ENCODE measurements at places on chromosomes 4 and X.
A peak's percentile ranks its signal among the peaks of the same experiment; 100 is the strongest.

DNA sequence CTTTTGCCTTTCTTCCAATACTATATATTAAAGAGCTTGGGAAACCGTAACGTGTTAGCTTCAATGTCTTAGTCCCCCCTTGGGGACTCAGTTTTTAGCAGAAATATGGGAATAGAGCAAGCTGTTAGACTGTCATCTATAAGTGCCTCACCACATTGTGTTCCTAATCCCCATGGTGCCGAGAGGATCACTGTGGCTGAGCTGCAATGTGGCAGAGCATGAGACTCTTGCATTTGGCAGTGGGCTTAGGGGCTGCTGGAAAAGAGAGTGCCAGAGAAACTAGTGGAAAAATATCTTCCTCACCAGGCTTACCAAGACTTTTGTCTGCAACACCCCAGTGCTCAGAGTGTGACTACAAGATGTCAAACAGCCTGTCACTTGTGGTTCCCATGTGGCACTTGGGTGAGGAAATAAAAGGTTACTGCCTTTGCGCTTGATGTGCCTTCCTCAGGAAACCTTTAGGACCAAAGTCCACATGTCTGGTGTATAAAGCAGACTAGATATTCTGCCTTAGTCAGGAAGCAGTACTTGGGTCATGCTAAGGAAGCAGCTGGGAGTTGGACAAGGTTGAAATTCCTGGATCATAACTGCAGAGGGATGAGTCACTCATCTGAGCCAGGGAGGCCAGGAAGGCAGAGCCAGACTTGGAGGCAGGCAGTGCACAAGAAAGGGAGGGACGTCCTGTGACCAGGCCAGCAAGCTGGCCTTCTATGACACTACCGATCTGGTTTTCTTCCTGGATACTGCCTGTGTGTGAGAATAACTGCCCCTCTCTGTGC, 9.7 kb upstream of the MAGEA4 start:
- no peak for DNase-seq

DNA sequence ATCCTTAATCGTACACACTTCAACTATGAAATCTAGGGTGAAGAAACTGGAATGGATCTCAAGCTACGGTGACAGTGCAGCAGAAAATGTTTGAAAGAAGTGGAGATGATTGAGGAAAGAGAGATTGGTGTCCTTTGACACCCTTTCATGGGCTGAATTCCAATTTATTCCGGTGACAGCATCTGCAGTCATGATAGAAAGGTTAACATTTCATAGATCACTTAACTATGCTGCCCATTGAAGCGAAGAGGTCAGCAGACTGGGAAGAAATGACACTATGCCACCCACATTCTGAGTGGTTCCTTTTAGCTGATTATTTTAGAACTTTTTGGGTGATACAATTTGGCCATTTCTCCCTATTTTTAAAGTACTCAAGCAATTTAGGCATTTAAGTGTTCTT, 82.3 kb downstream of the DNAAF6 start:
- DNase-seq: no peak

GRCh38 chr4:98711526-98711925, 53.1 kb upstream of the TSPAN5 start:
- DNase-seq: no peak

DNA sequence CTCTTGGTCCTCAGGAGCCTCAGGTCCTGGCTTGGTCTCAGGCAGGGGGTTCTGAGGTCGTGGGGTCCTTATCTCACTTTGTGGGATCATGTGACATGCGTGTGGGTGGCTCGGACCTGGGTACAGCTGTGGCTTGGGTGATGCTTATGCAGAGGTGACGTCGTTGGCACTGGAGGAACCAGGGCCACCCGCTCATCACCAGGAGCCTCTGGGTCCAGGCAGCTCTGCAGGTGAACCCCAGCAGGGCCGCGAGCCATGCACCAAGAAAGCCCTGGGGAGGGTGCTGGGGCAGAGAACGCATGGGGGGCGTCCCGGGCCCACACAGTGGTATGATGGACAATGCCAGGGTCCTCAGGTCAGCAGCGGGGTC, 8.7 kb downstream of the ATP5ME start:
- DNase-seq: no peak

- DNase-seq: no peak
Observed at GRCh38 chrX:55220119-55220794, at the start of gene PAGE5. Gene PAGE5, plus strand, starts transcription at chrX:55220346. Its CDS starts 1,037 bp downstream, at chrX:55221383.

DNA sequence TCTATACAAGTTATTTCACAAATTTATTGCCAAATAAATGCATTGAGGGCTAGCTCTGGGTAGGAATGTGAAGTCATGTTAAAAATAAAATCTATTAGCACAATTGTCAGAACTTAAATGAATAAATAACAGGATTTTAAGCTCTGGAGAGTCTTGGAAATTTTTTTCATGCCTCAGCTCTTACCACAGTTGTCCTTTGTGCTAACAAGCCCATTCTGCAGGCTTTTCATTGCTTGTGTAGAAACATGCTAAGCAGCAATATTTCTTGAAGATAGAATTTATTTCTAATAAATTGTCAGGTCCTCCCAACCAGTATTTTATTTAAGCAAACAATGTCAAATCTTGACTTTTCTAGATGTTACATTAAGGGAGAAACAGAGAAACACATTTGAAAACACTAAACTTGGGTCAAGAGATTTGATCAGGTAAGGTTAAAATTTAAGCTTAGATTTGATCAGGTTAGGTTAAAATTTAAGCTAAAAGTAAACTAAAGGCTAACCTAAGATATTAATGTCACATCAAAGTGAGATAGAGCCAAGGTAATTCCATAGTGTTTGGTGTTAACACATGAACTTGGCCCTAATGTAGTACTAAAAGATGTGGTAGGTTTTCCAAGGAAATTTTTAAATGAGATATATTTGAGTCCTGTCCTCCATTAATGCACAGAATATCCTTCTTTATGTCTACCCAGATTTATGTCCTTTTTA, 179.1 kb upstream of the IL1RAPL1 start:
- no peak for DNase-seq

GRCh38 chr4:142126890-142127497, 490.6 kb downstream of the IL15 start:
- DNase-seq: peak; percentile 32

DNA sequence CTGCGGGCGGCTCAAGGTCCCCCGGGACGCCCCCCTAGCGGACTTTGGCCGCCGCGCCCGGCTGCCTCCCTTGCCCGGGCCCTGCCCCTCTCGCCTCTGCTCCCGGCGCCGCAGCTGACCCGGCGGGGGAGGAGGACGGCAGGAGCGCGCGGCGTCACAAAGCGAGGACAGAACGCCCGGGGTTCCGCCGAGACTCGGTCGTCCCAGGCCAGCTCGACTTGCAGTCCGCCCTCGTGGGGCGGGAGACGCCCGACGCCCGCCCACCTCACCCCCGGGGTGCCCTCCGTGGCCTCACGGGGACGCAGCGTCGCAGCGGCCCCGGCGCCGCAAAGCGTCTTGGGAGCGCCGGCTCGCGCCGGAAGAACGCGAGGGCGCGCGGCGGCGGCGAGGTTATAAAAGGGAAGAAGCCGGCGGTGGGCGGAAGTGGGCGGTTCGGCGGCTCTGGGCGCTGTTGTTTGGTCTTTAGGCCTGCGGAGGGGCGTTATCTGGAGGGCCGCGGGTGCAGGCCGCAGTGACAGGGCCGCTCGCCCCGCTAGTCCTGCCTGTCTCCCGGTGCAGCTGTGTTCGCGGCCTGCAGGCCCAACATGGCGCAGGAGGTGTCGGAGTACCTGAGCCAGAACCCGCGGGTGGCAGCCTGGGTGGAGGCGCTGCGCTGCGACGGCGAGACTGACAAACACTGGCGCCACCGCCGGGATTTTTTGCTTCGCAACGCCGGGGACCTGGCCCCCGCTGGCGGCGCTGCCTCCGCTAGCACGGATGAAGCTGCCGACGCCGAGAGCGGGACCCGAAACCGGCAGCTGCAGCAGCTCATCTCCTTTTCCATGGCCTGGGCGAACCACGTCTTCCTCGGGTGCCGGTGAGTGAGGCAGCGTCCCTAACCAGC, at the start of gene CDKN2AIP:
Gene CDKN2AIP (plus strand): TSS at position 423 of the 883 bp plus-strand sequence. CDS start 162 bp downstream, at position 585.
- peak; percentile 85 for DNase-seq

DNA sequence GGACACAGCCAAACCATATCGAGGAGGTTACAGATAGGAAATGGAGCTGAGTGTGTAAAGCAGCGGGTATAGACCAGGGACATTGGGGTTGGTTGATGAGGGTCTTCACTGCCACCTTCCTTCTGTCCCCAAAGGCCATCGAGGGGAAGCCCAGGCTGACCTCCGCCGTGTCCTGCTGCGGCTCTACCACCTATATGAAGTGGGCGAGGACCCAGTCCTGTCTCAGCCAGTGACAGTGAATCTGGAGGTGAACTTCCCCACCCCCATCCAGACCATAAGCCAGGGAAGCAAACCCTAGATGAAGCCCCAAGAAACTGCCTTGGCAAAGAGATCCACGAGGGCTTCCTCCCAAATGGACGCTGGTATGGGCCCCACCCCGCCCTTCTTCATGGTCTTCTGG, 23.2 kb upstream of the MRFAP1 start:
- no peak for DNase-seq

- no peak for DNase-seq
Observed at GRCh38 chrX:70386235-70386634, 36.9 kb upstream of the GDPD2 start.

DNA sequence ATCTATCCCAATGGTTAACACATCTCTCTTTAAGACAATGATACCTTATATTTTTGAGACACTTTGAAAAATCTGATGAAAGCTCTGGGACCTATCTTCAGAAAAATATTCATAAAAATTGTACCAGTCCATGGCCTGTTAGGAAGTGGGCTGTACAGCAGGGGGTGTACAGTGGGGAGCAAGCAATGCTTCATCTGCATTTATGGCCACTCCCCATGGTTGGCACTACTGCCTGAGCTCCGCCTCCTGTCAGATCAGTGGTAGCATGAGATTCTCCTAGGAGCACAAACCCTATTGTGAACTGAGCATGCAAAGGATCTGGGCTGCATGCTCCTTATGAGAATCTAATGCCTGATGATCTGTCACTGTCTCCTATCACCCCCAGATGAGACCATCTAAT, 42.6 kb downstream of the C4orf51 start:
- DNase-seq: no peak

DNA sequence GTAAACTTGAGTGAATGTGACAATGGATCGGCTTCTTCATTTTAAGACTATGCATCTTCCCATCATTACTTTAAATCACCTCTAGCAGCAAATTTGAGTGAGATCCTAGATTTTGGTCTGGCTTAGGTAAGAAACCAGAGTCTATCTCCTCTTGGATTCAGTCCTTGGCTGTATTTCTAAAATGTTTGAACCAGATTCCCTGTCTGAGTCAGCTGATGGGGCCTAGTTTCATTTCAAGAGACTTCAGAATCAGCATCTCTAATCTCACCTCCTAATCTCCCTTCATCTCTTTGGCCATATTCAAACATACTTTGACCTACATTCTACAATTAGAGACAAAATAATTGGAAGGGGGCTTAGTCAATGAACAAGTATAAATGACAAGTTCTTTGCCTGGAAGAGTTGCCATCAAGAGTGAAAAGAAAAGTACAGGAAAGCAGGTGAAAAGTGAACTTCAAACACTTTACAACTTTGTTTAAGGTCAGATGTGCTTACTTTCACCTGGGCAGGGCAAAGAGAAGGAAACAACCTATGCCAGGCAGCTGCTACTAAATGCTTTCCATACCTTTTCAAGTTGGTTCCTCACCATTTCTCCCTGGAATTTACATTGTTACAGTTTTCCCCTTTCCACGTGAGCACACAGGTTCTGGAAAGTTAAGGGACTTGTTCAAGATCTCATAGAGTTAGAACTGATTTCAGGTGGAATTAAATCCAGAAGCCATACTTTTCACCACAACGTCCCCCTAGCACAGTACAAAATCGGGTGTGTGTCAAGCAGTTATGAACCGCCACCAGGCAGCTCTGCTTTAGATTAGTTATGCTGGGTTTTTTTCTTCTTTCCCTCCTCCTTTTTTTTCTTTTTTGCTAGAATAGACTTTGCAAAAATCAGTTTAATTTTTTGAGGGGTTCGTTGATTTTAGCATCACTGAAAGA, 30.7 kb upstream of the PITX2 start:
- DNase-seq: no peak

GRCh38 chr4:2902126-2902525, 58.5 kb downstream of the ADD1 start:
- no peak for DNase-seq

DNA sequence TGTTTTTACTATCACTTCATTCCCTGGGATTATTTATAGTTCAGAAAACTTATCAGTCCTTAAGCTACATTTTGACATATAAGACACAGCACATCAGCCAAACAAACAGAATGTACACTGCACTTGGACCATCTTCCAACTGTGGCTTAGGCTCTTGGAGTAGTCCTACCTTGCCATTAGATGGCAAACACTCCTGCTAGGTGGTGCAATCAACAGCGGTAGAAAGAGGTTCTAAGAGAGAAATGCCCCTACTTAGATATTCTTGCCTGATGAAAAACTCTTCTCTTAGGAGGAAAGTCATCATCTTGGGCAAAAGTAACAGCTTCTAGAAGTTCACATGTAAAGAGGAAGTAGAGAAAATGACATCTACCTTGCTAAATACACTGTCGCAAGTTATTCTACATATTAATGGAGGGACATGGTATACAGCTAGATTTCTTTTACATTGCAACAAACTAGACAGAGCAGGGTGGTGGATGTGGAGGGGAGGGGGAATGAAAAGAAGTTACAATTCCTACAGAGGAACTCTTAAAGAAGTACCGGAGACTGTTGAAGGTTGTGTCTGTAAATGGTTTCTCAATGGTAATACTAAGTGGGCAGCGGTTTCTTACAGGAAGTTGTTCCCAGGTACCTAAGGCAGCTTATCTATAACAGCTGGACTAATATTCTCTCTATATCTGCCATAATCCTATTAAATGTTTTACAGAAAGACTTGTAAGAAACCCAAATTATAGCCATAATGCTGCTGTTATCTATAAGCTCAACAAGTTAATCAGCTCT, 8.1 kb upstream of the STPG2 start:
- DNase-seq: no peak

DNA sequence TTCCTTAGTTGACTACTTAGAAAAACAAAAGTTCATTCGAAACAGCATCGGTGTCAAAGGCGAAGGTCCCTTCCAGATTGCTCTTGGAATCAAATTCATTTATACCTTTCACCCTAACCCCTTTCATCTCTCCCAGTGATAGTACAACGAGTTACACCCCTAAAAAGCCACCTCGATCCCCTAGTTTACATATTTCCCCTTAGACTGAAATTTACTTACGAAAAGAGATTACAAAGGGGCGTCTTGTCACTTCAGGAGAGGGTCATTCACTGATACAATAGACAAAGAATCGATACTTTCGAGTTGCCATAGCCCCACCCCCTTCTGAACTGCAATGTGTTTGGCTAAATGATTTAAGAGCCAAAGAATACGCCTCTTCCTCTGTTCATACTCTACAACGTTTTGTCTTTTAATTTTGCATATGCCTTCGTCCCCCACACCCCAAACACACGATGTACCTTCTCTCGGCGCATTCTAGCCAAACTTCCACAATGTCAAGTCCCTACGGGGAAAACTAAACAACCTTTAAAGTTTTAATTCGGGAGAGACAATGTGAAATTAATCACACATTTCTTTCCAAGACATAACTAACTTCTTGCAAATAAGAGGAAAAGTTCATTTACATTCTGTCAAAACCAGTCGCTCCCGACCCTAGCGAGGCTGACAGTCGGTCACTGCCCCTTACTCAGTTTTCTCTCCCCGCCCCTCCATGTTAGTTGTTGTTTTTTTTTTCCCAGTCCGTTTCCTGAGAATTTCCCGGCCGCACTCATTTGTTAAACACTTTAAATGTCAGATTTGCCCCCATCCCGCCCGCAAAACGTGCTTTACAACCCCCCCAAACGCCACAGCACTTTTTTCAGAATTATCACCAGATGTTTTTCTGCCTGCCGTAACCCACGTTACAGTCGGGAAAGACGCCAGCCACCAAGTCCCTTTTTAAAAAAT, 88.6 kb downstream of the HPRT1 start:
- DNase-seq: no peak
